ENCODE measurements at places on chromosomes 4 and X.

DNA sequence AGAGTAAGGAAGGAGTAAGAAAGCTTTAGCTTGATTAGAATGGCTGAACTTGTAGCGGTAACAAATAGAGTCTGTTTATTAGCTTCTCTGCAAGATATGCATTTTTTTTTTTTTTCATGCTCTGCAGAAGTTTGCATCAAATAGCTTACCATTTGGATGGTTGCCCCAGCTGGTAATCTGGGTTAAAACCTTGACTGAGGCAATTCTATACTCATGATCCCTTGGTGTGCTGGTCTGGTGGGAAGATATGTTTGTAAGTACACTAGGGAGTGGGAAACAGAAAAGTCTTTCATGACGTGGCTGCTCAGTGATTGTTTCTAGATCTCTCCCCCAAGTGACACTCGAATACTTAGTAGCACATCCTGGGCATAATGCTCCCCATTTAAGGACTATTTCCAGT is 32.1 kb downstream of the SEPTIN11 start:
- no peak for DNase-seq

DNA sequence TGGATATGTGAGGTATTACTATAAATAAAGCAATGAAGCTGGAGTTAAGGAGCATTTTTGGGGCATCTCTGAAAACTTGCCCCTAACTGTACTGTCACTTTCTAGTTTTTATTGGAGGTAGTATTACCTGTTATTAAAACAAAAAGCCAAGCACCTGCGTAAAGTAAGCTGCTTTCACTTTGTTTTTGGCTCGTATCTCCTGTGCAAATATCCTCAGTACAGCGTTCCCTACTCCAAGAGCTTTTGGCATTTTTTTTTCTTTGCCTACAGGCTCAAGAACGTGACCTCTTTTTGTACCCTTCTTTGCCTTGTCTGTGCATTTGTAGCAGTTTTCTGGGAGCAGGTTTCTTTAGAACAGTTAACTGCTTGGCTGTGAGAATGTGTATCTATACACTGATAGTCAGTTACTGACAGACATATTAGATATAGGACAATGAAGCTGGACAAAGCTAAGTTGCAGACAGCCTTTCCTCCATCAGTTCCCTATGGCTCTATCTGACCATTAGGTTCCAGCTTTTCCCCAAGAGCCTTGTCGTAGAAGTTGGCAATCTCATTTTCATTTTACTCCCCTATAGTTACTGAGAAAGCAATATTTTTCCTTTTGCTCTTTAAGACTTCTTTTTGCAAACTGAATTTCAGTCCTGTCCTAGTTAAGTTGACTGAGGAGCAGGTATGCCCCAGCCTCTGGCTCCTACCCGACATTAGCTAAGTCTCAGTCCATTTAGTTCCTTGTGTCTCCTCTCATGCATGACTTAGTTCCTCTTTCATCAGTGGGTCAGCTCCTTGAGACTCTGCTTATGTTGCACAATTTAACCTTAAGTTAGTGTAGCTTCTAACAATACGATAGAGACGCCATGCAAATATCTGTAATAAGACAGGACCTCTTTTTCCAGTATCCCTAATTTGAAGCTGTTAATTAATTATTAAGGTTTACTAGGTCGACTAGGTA is 71.5 kb upstream of the HPRT1 start:
- no peak for DNase-seq

DNA sequence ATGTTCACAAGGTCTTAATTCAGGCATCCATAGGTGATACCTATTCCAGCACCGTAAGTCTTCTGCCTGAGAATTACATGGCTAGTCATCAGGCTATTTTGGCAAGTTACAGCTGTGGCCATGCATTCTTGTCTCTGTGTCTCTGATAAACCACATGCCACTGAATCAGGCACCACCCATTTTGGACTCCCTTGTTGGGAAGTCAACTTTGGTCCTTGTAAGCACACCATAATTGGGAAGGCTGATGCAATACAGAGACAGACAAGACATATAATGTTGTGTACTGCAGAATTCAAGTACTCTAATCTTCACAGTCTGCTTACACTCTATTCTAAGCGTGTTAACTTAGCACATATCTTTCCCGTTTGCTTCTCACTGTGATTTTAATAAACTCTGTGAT is 483.7 kb upstream of the FTHL17 start:
- DNase-seq: no peak

DNA sequence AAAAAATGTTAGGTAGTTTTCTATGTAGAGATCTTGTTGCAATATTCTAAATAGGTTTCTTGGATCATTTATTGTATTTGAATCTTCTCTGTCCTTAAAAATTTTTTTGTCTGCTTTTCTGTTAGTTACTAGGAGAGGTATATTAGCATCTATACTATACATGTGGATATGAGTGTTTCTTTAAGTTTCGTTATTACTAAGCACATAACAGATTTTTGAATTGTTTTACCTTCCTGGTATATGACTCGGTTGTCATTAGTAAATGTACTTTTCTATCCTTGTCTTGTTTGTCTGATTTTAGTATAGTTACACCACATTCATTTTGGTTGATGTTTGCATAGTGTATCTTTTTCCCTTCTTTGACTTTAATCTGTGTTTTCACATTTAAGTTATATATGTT is 20.2 kb downstream of the PYURF start:
- no peak for DNase-seq

DNA sequence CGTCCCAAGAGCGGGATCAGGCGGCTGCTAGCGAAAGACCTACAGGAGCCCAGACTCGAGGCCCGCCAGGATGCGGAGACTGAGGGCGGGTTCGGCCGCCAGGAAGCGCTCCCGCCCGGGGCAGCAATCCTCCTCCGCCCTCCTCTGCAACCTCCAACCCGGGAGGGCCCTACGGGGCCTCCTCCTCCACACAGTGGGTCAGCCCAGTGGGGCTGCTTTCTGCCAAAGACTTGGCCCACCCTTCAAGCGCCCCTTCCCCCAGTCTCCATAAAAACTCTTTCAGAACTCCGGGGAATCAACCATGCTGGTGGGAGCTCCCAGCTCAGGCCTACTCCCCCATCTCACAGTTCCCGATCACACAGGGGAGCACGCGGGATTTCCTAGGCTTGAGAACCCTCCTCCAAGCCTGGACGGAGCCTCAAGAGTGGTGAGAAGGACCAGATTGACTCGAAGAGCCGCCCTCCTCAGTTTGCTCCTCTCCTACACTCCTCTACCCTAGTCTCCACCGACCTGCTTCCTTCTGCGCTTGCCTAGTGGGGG is 77.5 kb downstream of the RLIM start:
- DNase-seq: no peak

- DNase-seq: no peak
These were observed 1.6 kb upstream of the WNK3 start for GRCh38 chrX:54359408-54359807.

DNA sequence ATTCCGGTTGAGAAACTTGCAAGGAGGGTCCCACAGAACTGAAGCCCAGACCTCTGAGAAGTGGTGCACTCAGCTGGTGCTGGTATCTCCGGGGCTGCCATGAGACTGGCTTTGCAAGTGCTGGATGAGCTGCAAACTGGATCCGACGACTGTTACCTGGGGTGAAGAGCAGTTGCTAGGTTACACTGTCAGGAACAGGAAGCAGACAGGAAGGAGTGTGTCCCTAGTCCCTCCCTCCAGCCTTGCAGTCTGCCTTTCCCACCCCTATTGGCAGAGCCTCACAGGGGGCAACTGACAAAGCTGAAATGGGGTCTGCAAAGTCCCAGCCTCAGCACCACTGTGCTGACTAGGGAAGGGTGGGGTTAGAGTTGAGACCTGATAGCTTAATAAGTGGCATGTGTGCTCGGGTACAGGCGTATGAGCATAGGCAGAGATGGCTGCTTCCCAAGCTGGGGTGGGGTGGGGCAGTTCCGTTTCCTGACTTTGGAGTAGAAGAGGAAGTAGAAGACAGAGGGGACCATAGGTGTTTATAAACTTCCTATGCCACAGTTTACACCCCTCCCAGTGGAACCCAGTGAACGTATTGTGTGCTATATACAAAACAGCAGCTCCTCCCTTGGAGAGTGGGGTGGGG is 18.0 kb downstream of the PPEF1 start:
- no peak for DNase-seq

DNA sequence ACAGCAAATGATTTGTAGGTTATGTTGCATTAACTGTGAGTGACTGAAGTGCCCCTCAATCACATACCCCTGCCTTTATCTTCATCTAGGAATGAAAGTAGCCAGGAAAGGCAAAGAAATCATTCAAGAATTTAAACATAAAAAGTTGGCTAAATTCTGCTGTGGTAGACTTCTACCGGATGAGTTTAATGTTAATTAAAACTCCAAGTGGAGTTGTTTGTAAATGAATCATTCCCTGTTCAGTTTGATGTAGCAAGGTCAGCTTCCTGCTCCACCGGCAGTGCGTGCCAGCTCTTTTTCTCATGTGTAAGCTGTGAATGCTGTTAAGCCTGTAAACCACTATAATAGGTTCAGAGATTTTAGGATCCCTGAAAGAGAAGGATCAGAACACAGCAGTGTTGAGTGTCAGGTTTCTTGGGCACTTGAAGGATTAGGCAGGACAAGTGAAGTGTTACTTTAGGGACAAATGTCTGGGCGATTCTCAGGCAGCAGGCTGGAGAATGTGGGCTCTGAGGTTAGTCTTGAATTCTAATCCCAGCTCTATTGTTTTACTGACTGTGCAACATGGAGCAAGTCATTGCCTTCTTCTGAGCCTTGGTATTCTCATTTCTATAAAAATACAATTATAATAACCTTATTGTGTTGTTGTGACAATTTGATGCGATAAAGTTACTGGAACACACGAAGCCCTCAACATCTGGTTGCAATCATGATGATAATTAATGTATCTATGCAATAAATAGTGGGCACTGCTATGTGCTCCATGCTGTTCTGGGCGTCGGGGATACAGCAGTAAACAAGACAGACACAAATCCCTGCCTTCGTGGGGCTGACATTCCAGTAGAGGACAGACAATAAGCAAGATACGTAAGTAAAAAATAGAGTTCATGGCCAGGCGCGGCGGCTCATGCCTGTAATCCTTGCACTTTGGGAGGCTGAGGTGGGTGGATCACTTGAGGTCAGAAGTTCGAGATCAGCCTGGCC is 112.0 kb downstream of the SHROOM3 start:
- no peak for DNase-seq

- no peak for DNase-seq
These were observed 111.2 kb upstream of the TECRL start for GRCh38 chr4:64520421-64520820.

GRCh38 chr4:28177641-28178040 is 1317.0 kb downstream of the STIM2 start:
- no peak for DNase-seq

DNA sequence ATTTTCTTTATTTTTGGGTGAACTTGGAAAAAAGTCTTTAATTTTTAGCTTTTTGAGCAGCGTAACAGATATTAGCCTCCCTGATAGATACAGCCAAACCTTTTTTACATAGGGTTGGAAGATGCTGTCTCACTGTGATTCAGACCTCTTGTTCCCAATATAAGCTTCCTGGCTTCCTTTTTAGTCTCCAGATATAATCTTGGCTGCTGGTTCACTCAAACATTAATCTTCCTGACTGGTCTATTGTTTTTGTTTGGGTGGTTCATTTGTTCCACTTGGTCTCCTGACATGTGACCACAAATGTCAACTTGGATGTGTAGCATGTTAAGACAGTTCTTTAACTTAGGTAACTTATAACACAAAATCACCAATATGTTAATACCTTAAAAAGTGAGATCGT is 23.0 kb downstream of the RPA4 start:
- DNase-seq: no peak

- no peak for DNase-seq
These were observed 223.7 kb downstream of the FGF13 start for GRCh38 chrX:138487866-138488265.

DNA sequence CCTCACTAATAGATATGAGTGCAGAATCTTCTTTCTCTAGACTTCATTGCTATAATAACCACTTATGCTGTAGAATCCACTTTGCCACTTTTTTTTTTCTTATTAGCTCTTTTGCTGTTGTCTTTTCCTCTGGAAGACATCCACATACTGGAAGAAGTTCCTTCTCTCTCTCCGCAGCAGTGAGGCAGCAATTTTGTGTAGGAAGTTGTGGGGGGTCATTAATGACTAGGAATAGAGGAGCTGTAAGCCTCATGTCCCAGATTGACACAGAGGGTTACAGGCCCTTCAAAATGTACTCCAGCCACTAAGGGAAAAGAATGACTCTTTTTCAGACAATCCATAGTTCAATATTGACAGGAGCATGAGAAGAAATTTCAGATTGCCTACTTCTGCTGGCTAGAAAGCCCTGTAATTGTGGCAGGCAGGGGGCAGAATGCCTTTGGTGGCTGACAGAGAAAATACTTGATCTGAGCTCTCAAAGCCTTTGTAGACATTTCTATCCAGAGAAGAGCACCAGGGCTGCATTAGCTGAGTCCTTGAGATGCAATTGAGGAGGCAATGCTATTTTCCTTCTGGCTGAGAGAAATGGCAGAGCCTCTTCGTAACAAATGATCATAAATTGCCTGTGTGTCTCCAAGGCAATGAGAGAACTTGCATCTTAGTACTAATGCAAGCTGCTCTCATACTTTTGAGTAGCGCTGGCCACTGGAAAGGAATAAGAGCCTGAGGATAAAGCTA is 856.2 kb downstream of the STIM2 start:
- DNase-seq: no peak

- DNase-seq: no peak
These were observed 5.3 kb downstream of the MPC1L start for GRCh38 chrX:40628506-40628905.

DNA sequence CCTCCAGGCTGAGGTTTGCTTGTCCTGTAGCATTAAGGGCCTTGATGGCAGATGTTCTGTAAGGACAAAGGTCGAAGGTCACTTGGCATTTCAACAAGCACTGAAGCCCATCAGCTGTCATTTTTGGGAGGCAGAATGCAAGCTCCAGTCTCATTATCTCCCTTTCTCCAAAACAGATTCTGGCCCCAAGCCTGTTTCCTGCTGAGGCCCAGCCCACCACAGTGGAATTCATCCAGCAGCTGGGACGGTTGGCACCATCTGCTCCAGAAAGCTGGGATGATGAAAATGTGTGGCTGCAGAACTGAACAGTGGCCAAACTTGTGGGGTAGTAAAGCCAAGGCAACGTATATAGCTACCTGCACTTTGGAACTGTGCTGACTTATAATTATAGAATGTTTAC is 17.7 kb upstream of the PPEF2 start:
- DNase-seq: no peak

GRCh38 chr4:156892805-156893204 is 78.8 kb downstream of the PDGFC start:
- DNase-seq: no peak

DNA sequence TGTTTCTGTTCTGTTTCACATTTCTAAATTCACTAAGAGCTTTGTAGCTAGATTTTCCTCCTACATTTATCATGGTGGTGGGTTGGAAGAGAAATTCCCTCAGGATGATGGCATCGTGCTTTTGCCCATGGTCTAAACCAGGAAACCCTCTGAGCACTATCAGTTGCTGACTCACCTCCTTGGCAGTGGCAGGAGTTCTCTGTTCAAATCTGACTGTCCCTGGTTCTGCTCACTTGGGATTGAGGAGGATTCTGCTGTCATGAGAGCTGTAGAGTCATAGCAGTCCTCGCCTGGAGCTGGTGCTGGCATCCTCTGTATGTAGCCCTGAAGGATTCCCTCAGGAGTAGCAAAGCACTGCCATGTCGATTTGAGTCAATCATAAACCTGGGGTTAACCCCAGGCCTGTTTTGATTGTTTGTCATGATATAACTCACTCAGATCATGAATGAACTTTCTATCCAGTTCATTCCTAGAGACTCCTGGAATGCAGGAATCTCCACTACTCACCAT is 9.4 kb downstream of the TEX13A start:
- no peak for DNase-seq
